GM23248 (cell line): ENCODE measurements at places on chromosomes 16 and 17. TPM values are rescaled to one million over a fixed set of nuclear protein-coding genes. Genes with fewer than 3 reads are reported as not detected.

DNA sequence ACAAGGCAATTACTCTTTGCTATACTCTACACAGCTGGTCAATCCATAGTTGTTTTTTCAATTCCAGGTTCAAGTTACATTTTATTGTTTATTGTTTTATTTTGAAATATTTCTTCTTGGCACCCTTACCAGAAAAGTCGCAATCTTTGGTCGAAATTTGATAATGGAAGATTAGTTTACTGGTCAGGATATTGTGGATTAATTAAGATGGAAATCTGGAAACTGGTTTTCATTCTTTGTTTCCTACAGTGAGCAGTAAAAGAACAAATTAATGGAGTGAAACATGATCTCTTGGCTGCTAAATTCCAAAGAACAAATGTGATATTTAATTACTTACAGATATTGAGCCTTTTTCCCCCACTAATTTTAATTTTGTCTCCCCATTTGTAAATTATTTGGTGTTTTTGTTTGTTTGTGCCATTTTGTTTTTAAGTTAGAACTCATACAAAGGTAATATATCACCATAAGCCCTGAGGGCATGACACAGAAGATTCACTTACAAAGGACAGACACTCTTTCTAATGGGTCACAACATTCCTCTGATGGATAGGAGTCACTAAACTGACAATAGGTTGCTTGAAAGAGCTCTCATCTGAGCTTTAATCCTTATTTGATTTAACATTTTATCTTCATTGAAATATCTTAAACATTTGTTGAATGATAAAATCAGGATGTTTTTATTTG, 700.2 kb downstream of the KCNJ2 start:
- H3K4me3 ChIP-seq = no peak overlapping the region
- H3K4me1 ChIP-seq = no peaks in the 10 kb centered on the region
- no peaks in the 10 kb centered on the region for H3K27me3 ChIP-seq
- no peak for DNase-seq
- H3K36me3 ChIP-seq = no peaks in the 10 kb centered on the region
- H3K27ac ChIP-seq = no peak overlapping the region

- no peaks in the 10 kb centered on the region for H3K27me3 ChIP-seq
- no peak overlapping the region for H3K27ac ChIP-seq
- no peaks in the 10 kb centered on the region for H3K4me1 ChIP-seq
- peak; percentile 90 for DNase-seq
Measured at GRCh38 chr16:19912455-19913339, 28.0 kb upstream of the GPRC5B start.

GRCh38 chr16:85640254-85640558, 27.1 kb downstream of the GSE1 start:
- H3K4me3 ChIP-seq = no peak overlapping the region
- 0 out of 2 replicates have a peak, but pooled peaks cover 3% of the 10 kb centered on the region for H3K4me1 ChIP-seq
- no peak overlapping the region for H3K27ac ChIP-seq
- DNase-seq = no peak
- H3K27me3 ChIP-seq = no peaks in the 10 kb centered on the region
- no peaks in the 10 kb centered on the region for H3K36me3 ChIP-seq

DNA sequence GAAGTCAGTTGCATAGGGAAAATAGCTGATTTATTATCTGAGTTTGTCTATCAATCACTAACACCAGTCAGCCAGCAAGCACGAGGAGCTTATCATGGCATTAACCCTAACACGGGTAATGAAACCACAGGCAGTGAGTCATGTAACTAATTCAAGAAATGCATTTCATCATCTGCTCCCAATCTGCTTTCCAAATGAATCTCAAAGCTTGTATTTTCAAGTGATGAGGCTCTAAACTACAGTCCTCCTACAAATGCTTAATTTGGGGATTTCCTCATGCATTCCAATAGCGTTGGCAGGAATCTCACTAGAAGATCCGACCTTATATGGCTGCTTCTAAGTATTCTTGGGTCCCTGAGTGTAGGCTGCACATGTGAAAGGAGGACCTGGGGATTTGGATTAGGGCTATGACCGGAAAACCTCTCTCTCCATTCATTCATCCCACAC, 118.4 kb upstream of the HSBP1 start:
- no peaks in the 10 kb centered on the region for H3K27me3 ChIP-seq
- no peak overlapping the region for H3K4me3 ChIP-seq
- H3K27ac ChIP-seq = no peak overlapping the region
- no peaks in the 10 kb centered on the region for H3K36me3 ChIP-seq
- H3K4me1 ChIP-seq = peaks cover 14% of the 10 kb centered on the region

DNA sequence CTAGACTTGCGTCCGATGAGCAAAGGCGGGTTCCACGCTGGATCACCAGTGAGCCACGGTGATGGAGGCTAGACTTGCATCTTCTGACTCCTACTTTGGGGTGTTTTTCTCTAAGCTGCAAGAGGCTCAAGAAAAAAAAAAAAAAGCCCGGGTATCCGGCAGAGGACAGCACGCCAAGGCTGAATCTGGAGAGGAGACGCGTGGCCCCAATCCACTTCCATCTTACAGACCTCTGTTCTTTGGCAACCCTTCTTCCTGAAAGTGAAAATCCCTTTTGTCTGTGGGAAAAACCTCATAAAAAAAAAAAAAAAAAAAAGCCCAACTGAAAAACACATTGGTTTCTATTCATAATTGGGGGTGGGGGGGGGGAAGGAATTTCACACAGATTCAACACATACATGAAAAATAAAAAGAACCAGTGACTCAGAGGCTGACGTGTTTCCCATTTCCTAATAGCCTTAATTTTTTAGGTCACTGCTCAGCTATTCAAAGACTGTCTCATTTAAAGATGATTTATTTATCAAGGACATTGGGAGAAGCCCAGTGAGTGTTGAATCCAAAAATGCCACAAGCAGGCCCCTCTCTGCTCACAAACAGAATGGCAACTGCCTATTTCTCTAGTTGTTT, 258.3 kb downstream of the FOXL1 start:
- no peak overlapping the region for H3K27ac ChIP-seq
- H3K27me3 ChIP-seq = peaks cover 22% of the 10 kb centered on the region
- no peaks in the 10 kb centered on the region for H3K36me3 ChIP-seq
- peaks cover 4% of the 10 kb centered on the region; the same call in 1 of the 2 replicates for H3K4me1 ChIP-seq
- peak; percentile 86 for DNase-seq

- peak overlapping the region; percentile 90 for H3K4me3 ChIP-seq
- no peaks in the 10 kb centered on the region for H3K27me3 ChIP-seq
- H3K4me1 ChIP-seq = peaks cover 31% of the 10 kb centered on the region
- DNase-seq = peak; percentile 89
- peak overlapping the region; percentile 56 for H3K27ac ChIP-seq
Measured at GRCh38 chr16:17469011-17469740, 1.6 kb downstream of the XYLT1 start.

GRCh38 chr17:31452561-31453110, 61.2 kb downstream of the RAB11FIP4 start:
- H3K4me3 ChIP-seq = no peak overlapping the region
- no peak for DNase-seq
- peaks cover 7% of the 10 kb centered on the region for H3K27me3 ChIP-seq
- H3K4me1 ChIP-seq = no peaks in the 10 kb centered on the region

DNA sequence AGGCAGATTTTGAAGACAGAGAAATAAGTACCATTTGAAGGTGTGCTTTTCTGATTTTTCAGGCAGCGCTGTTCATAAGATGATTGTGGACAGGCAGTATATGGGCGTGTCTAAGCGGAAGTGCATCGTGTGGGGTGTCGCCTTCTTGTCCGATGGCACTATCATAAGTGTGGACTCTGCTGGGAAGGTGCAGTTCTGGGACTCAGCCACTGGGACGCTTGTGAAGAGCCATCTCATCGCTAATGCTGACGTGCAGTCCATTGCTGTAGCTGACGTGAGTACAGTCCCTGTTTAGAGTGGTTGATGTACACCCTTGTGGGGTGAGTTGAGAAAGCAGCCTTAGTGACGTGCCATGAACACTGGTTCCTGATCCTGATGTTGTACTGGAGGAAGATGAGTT, 10.7 kb downstream of the UTP4 start:
- H3K4me3 ChIP-seq = no peak overlapping the region
- peaks cover 57% of the 10 kb centered on the region for H3K36me3 ChIP-seq
- no peak overlapping the region for H3K27ac ChIP-seq
- peak; percentile 12 for DNase-seq
- no peaks in the 10 kb centered on the region for H3K27me3 ChIP-seq
- no peaks in the 10 kb centered on the region for H3K4me1 ChIP-seq

DNA sequence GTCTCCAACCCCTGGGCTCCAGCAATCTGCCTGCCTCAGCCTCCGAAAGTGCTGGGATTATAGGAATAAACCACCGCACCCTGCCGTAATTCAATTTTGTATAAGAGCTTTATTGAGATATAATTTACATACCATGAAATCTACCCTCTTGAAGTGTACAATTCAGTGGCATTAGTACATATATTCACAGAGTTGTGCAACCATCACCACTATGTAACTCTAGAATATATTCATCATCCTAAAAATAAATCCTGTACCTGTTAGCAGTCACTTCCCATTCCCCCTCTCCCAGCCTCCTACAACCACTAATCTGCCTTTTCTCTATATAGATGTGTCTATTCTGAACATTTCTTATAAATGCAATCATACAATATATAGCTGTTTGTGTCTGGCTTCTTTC, 26.1 kb downstream of the TOM1L2 start:
- no peaks in the 10 kb centered on the region for H3K27me3 ChIP-seq
- H3K4me3 ChIP-seq = no peak overlapping the region
- no peaks in the 10 kb centered on the region for H3K36me3 ChIP-seq
- no peak overlapping the region for H3K27ac ChIP-seq
- DNase-seq = no peak
- peaks cover 41% of the 10 kb centered on the region for H3K4me1 ChIP-seq

DNA sequence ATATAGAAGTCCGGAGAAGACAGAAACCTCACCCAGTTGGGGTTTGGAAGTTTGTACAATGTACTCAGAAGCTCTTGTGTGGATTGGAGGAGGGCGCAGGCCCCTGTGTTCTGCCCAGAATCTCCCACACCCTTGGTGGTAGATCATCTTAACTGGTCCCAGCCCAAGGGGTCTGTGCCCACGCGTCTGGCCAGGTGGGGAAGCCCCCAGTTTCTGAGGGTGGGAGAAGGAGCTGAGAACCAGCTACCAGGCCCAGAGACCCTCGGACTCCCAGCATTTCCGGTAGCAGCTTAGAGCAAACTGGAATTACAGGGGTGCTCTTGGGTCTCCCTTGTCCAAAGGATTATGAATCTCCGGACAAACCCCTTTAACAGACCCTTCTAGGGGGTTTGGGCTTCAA, 2.3 kb upstream of the PPP1R9B start:
- no peak for DNase-seq
- H3K36me3 ChIP-seq = no peaks in the 10 kb centered on the region
- peak overlapping the region; percentile 83; the same call in 1 of the 2 replicates for H3K4me3 ChIP-seq
- peaks cover 31% of the 10 kb centered on the region for H3K4me1 ChIP-seq
- H3K27me3 ChIP-seq = no peaks in the 10 kb centered on the region

TEX14 gene
- not detected in 2 replicates for total RNA-seq

GRCh38 chr16:68490829-68491575, 42.7 kb upstream of the SMPD3 start:
- peaks cover 3% of the 10 kb centered on the region; the same call in 1 of the 2 replicates for H3K4me1 ChIP-seq
- H3K27me3 ChIP-seq = no peaks in the 10 kb centered on the region
- H3K36me3 ChIP-seq = no peaks in the 10 kb centered on the region
- no peak overlapping the region for H3K27ac ChIP-seq
- H3K4me3 ChIP-seq = no peak overlapping the region

DNA sequence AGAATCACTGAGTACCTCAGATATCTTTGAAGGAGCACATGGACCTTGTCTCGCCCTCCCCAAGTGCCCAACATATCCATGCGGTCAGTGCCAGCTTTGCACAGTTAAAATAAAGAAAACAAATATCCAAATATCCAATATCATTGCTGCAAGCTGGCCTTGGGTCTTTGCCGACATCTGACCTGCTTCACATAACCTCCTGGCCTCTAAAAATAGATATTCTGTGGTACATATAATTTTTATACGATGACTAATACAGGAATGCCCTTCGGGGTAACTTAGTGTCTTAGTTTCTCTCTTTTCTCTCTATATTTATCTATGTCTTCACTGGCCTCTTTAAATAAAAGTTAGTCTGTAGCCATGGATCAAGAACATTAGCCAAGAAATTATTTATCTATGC, 67.8 kb downstream of the MAF start:
- no peaks in the 10 kb centered on the region for H3K4me1 ChIP-seq
- H3K4me3 ChIP-seq = no peak overlapping the region
- no peak overlapping the region for H3K27ac ChIP-seq
- H3K36me3 ChIP-seq = no peaks in the 10 kb centered on the region

PNMT gene
- not detected in 2 replicates for total RNA-seq

DNA sequence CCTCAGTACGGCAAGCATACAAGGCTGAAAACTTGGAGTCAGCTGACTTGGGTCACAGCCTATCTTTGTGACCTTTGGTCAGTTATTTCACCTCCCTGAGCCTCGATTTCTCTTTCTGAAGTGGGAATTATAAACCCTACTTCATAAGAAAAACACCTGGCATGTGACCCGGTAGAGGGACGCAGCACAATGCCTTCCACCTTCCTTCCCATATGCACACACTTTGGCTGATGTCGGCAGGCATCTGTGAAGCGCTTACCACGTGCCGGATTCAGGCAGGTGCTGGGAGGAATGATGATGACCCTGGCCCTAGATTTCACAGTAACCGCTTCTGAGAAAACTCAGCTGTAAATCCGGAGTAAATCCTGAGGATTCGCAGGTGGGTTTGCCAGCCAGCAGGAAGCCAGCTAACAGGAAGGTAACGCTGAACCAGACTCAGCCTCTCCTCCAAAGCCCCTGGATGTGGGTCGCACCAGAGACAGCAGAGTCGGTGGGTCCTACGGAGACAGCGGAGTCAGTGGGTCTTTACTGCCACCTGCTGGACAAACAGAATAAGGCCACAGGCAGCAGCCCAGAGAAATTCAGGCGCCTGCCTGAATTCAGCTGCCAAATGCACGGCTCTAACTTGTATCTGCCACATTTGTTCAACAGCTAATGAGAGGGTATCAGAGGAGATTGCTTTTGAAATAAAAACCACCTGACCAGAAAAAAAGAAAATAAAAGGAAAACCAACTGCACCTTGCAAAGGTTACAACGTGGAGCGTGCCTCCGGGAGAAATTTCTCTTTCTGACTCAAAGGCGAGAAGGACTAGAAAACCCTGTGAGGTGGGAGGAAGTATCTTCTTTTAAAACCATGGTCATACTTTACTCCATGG, 16.6 kb downstream of the COPRS start:
- H3K4me3 ChIP-seq = peak overlapping the region; percentile 44
- peaks cover 12% of the 10 kb centered on the region for H3K4me1 ChIP-seq
- H3K27me3 ChIP-seq = no peaks in the 10 kb centered on the region
- H3K36me3 ChIP-seq = no peaks in the 10 kb centered on the region

PRRT2 gene
- total RNA-seq = 0.43 and 4.0 TPM in 2 replicates

- no peaks in the 10 kb centered on the region for H3K4me1 ChIP-seq
- DNase-seq = no peak
- H3K36me3 ChIP-seq = no peaks in the 10 kb centered on the region
- H3K27ac ChIP-seq = no peak overlapping the region
Measured at GRCh38 chr16:83967091-83967490, 953 bp upstream of the NECAB2 start.

TNFRSF17 gene
- not detected in 2 replicates for total RNA-seq

CCL7 gene
- 4.9 and 7.3 TPM in 2 replicates for total RNA-seq

DNA sequence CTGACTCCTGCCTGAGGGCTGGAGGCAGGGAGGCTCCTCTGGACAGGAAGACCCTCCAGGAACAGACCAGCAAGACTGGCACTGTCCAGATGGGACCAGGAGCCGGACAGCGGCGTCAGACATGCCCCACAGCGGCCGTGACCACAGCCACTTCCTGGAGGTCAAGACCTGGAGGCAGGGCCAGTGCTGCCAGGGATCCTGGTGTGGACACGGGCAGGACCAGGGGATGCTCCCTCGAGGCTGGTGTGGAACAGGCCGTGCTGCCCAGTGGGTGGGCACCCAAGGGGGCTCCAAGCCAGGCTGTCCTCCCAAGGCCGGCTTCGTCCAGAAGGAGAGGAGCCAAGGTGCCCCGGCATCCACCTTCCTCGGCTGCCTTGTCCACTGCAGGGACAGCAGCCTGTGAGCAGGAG, 4.5 kb upstream of the CCDC57 start:
- peaks cover 33% of the 10 kb centered on the region for H3K4me1 ChIP-seq
- no peak for DNase-seq
- H3K4me3 ChIP-seq = no peak overlapping the region
- H3K27me3 ChIP-seq = no peaks in the 10 kb centered on the region

BANP gene
- 14.3 and 14.8 TPM in 2 replicates for total RNA-seq
